ENCODE measurements at places on chromosomes 5 and 9. TPM values are rescaled to one million over a fixed set of nuclear protein-coding genes. Genes with fewer than 3 reads are reported as not detected.

DNA sequence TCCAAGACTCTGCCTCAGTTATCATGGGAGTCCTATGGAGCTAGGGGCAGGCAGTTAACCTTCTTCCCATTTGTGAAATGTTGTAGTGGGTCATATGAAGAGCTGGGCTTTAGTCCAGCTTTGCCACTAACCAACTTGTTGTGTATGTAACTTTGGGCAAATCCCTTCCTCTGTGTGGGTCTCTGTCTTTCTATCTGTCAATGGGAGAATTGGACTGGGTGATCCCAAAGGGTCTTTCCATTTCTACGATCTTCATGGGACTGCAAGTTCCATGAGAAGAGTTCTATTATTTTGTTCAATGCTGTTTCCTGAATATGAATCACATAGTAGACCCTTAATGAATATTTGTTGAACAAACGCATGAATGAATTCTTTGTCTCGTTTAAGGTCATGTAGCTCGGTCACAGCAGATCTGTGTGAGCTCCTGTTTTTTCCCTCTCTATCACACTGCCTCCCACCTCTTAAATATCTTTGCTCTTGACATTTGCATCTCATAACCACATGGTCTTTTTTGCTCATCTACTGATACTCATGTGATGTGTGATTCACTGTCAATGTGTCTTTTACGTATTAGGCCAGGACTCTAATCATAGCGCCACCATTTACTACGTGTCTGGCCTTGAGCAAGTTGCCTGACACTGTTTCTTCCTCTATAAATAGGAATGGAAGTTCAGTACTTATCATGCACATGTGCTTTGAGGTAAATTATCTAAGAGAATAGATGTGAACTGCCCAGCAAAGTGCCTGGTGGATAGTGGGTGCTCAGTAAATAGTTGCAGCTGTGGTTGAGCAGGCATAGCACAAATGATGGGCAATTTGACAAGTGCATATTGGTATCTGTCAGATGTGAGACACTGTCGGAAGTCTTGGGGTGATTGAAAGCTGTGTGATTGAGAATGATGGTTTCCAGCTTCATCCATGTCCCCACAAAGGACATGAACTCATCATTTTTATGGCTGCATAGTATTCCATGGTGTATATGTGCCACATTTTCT lies 37.4 kb downstream of the PTTG1 start:
- DNase-seq, result no peak

DNA sequence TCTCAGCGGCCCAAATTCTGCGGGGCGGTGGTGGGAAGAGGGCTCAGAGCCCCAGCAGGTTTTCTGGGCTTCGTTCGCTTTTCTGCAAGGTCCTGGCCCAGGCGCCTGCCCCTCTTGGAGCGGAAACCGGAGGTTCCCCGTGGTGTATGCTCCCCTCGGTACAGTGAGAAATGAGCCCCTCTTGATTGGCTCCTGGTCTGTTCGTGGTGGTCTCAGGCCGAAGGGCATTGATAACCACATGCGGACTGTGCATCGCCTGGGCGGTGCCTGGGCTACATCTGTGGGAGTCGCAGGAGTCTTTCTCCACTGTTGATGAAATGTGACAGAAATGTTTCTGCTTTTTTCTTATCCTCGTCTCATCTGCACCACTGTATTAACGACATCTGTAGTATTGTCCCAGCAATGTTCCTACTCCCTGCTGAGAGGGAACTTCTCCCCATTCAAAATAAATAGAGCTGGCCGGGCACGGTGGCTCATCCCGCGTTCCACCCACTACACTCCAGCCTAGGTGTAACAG lies 682 bp downstream of the MAN1B1 start:
- DNase-seq, result no peak

DNA sequence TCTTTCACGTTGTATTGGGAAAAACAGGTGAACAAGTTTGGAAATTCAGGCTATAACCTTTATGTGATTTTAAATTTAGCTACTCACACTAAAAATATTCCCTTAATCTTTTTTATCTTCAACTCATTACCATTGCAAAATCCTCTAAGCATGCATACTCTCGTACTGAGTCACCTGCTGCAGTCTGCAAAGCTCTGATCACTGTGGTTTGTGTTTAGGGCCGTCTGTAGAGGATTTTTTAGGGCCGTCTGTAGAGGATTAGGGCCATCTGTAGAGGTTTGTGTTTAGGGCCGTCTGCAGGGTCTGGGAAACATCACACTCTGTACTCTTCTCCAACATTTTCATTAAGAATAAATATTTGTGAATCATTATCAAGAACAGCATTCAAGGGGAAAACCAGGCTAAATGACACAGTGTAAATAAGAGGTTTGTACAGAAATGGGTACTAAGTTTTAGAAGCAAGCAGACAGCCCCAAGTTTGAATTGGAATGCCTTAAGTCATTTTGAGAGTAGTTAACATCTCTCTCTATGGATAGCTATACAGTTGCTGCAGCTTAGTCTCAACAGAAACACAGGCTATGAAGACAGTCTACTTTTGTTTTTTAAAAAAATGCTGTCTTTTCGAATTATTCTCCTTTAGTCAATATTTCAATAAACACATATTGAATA lies 155.0 kb upstream of the TSLP start:
- no peak for DNase-seq

Gene HAVCR1
- total RNA-seq, result 0.72 TPM

GRCh38 chr5:113371721-113372196 lies 63.0 kb downstream of the TSSK1B start:
- no peak for DNase-seq

DNA sequence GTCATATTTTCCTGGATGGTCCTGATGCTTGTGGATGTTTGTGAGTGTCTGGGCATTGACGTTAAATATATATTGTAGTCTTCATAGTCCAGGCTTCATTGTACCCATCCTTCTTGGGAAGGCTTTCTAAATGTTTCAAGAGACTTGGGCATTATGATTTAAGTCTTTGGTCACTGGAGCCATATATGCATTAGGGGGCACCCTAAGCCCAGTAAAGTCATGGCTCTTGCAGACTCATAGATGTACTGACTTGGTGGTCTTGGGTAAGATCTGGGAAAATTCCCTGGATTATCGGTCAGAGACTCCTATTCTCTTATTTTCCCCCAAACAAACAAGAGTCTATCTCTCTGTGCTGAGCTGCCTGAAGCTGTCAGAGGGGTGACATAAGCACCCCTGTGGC lies 271.1 kb downstream of the TRIM36 start:
- DNase-seq, result no peak

Gene PCDHB9
- total RNA-seq, result not detected

GRCh38 chr9:136578626-136578914 lies 32.7 kb upstream of the NOTCH1 start:
- no peak for DNase-seq

Gene RPL7A
- 3,908 TPM for total RNA-seq

- no peak for DNase-seq
Measured at GRCh38 chr5:93603793-93604643, 21.0 kb downstream of the NR2F1 start.

Gene PLCXD3
- not detected for total RNA-seq

DNA sequence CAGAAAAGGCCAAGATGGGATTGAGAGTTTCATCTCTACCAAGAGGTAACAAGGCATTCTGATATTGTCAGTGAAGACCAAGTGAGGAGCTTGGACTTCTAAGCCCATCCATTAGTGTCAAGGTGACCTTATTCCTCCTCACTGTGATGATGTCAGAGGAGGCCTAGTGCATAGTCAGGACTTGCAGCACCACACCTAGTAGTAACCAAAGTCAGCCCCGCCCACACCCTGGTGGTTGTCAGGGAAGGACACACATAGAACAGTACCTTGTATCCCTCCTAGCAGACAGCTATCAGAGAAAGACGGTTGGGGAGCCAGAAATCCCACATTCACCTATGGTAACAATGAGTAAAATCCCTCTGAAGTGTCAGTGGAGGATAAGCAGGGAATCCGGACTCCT lies 111.7 kb downstream of the AP3B1 start:
- DNase-seq, result no peak
